Fibroblast of upper back skin (primary cell): ENCODE measurements at places on chromosomes 4 and X.

GRCh38 chr4:5134620-5135019 lies 83.3 kb downstream of the STK32B start:
- no peak for DNase-seq

GRCh38 chr4:1249148-1249730 lies 309 bp upstream of the CTBP1 start:
- peak; percentile 88 for DNase-seq

- no peak for DNase-seq
Observed at GRCh38 chrX:80576806-80577533, 156.7 kb downstream of the TENT5D start.

GRCh38 chrX:84156821-84157220 lies 31.2 kb downstream of the RPS6KA6 start:
- peak; percentile 24 for DNase-seq

DNA sequence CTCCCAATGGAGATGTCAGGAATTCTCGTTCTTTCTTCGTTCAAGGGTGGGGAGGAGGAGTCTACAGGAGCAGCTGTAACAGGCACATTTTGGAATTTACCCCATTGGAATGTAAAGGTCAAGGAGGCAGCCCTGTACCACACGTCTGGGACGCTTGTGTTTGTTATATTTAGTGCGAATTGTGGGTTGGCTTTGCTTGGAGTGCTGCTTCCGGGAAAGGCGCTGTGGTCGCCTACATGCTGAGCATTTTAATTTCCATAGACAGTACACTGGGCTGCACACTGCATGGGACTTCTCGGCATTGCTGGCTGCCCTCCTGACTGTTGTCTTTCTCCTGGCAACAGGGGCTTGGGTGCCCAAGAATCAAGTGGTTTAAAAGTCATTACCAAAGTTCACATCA lies 12.8 kb downstream of the GYG2 start:
- DNase-seq = no peak
